ENCODE measurements at places on chromosomes 1 and 21.

GRCh38 chr1:8356256-8357209 lies 38.6 kb downstream of the SLC45A1 start:
- DNase-seq: no peak

DNA sequence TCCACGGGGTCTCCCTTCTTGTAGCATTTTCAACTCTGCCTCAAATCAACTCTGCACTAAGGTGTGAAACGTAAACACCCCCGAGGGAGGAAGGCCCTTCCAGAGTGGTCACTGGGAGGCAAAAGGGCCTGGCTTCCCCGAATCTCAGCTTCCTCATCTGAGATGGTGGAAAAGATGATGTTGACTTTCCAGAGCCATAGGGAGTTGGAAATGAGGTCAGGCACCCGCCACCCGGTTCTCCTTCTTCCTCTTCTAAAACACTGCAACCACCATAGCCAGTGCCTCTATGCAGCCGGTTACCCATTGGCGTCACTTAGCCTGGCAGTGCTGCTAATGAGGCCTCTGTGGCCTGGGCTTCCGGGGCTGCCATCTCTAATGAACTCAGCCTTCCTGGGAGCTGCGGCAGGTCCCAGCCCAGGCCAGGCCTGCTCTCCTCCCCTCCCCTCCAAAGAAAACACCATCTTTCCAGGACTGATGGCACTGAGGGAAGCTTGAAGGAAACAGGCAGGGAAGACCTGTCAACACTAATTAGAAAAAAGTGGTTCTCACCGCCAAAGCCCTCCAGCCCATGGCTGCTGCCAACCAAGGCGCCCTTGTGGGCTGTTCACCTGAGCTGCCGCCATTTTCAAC lies 175.0 kb downstream of the KAZN start:
- DNase-seq: no peak

- no peak for DNase-seq
Observed at GRCh38 chr1:76827066-76827465, 40.2 kb upstream of the ST6GALNAC5 start.

- no peak for DNase-seq
Observed at GRCh38 chr21:32334980-32335531, 36.4 kb downstream of the MRAP start.

- DNase-seq: no peak
Observed at GRCh38 chr1:66210635-66211244, 323.2 kb upstream of the SGIP1 start.

- no peak for DNase-seq
Observed at GRCh38 chr1:6243053-6243834, 735 bp upstream of the HES3 start.

DNA sequence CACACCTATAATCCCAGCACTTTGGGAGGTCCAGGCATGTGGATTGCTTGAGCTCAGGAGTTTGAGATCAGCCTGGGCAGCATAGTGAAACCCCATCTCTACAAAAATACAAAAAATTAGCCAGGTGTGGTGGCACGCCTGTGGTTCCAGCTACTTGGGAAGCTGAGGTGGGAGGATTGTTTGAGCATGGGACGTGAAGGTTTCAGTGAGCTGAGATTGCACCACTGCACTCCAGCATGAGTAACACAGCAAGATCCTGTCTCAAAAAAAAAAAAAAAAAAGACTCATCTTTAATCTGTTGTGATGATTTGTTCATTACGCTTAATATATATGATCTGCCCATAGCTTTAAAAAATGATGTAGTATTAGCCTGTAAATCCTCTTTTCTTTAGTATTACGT lies 44.0 kb downstream of the OR10J1 start:
- no peak for DNase-seq

Measured in central memory CD8-positive, alpha-beta T cell (primary cell).